ENCODE measurements at places on chromosomes 7 and 10.
A peak's percentile ranks its signal among the peaks of the same experiment; 100 is the strongest.

GRCh38 chr10:17023386-17024298 is 106.0 kb downstream of the CUBN start:
- DNase-seq = peak; percentile 70

DNA sequence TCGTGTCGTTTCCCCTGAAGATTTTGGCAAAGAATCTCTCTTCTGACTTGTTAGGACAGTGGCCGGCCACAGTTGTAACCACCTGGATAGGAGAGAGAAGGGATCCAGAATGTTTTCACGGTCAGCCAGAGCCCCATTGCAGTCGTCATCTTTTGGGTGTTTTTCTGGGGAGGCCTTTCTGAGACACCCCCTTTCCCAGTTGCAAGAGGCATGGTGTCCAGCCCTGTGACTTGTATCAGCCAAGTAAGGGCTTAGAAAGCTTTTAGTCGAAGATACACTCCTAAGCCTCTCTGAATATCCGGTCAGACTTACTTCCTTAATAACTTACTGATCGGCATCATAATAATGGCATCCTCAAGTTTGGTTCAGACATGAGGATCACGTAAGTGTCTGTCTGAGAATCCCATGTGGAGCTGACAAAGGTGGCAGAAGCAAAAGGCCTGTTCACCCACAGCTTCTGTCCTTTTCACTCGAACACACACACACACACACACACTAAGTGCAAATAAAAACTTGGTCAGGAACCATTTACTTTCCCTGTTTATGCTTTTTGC is 435.7 kb upstream of the GALNT17 start:
- no peak for DNase-seq

DNA sequence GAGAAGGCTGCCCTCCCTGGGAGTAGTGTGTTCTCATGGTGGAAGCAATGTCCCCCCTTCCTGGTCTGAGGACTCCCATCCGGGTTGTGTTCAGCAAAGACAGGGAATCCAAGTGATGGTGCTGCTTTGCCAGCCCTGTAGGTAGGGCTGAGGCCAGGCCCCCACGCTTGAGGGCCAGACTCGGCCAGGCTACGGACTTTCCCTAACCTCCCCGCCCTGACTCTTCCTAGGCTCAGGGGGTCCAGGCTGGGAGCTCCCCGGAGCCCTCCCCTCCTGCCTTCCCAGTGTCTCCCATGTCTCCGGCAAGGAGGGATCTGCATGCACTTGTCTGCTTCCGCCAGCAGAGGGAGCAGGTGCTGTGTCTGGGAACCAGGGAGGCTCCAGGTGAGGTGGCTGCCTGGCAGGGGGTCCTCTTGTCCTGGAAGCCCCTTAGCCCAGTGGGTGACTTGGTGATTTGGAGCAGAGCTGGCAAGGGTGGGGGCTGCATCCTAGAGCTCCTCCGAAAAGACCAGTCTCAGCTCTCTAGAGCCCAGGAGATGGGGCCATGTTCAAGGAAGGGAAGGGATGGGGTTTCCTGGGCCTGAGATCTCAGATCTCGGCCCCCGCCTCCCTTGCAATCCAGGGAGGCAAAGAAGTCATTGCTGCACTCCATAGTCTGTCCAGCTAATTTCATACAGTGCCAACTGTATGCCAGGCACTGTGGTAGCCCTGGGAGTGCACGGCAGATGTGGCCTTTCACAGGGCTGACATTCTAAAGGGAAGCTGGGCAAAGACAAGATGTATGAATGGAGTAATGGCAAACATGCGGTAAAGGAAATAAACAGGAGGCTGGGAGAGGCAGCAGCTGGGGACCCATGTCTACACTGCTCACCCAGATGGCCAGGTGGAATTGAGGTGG is 20.3 kb upstream of the SFRP5 start:
- DNase-seq = peak; percentile 80

DNA sequence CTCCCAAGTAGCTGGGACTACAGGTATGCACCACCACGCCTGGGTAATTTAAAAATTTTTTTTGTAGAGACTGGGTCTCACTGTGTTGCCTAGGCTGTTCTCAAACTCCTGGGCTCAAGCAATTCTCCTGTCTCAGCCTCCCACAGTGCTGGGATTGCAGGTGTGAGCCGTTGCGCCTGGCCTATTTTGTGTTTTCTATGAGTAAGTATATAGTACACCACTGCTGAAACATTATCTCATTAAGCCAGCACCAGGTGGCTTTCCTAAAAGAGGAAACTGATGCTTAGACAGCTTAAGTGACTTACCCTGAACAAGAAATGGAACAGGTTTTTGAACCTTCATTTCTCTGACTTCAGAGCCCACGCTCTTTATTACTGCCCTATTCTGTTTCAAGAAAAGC is 7.8 kb upstream of the PTPN12 start:
- no peak for DNase-seq

GRCh38 chr10:79179164-79179956 is 110.6 kb downstream of the ZMIZ1 start:
- DNase-seq = no peak

- no peak for DNase-seq
Observed at GRCh38 chr7:95736635-95737034, 35.7 kb upstream of the DYNC1I1 start.

DNA sequence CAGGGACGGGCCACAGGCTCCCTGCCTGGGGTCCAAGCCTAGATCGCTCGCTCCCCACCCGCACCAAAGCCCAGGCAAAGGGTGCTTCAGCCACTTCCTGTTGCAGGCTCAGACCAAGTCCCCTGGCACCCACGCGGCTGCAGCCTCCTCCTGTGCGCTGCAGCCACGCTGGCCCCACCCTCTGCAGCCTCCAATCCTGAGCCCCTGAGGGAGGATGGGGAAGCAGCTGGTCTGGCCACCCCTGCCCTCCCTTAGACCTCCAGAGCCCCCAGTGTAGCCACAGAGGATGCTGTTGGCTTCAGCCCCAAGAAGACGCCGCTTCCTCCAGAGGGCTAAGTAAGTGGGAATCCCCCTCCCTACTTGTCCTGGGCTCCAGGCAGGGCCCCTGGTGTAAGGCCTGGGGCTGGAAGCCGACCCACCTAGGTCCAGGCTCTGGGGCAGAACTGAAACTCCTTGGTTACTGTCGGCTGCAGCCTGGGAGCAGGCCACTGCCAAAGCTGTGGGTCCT is 9.4 kb downstream of the LIMK1 start:
- DNase-seq = peak; percentile 22

DNA sequence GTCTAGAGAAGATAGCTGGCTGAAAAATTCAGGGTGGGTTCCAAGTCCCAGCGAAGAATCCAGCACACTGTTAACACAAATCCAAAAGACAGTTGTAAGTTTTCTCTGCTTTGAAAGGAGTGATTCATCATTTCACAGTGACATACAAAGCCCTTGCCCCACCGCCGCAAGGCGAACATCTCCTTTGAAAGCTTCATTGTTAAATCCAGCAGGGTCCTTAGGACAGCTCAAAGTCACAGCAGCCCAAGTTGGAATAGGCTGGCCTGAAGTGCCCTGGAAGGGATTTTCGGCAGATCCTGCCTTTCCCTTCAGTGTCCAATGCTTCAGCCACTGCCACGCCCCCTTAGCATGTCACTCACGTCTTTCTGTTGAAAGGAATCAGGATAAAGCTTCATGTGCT is 526.1 kb downstream of the CALN1 start:
- DNase-seq = no peak

DNA sequence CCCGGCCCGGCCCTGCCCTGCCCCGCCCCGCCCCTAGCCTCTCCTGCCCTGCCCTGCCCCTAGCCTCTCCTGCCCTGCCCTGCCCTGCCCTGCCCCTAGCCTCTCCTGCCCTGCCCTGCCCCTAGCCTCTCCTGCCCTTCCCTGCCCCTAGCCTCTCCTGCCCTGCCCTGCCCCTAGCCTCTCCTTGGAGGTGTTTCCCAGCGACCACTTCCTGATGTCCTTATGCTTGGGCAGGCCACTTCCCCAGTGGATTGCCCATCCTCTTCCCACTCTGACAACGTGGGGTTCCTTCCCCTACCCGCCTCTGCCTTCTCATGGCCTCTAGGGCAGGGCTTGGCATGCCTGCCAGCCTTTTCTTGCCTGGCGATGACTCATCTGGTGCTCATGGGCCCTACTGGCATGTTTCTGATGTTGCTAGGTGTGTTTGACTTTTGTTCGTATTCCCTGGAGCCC is 21.2 kb downstream of the PRXL2A start:
- no peak for DNase-seq

- DNase-seq = no peak
Observed at GRCh38 chr10:36324831-36325230, 682.7 kb upstream of the FZD8 start.

DNA sequence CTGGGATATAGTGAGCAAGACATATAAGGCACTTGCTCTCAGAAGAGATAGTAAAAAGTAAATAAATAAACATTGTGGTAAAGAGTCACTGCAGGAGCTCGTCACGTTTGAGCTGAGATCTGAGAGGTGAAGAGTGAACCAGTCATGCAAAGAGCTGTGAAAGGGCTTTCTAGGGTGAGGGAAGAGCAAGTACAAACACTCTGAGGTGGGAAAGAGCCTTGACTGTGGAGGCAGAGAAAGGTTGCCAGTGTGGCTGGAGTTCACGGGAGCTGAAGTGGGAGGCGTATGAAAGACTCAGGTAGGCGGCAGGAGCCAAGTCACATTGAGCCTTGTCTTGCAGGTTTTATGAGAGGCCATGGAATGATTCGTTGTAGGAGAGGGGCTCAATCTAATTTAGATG is 141.0 kb downstream of the C1GALT1 start:
- DNase-seq = no peak

- no peak for DNase-seq
Observed at GRCh38 chr10:96655461-96656197, 64.7 kb downstream of the PIK3AP1 start.

DNA sequence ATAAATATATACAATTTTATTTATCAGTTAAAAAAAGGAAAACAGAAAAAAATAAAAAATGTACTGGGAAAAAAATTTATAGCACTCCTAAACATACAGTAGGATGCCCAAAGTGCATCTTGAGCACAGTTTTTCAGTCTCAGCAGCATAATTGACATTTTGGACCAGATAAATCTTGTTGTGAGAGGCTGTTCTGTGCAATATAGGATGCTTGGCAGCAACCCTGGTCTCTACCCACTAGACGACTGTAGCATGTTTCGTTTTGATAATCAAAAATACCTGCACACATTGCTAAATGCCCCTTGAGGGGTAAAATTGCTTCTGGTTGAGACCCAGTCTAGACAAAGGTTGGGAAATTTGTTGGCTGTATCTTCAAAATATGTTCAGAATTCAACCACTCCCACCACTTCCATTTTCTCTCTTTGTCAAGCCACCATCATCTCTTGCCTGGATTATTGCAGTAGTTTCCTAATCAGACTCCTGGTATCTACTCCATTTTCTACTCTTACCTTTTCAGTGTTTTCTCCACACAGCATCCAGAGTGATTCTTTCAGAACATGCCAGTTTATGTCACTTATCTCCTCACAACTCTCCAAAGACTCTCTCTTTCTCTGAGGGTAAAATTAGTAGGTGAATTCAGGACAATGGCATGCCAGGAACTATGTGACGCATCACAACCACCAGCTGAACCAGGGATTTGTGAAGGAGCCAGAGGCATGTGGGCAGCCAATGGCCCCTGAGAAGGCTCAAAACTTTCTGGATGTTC is 91.4 kb downstream of the GPR85 start:
- no peak for DNase-seq

- no peak for DNase-seq
Observed at GRCh38 chr7:141674171-141674671, 27.7 kb downstream of the DENND11 start.

GRCh38 chr7:6613706-6614105 is 1.7 kb upstream of the ZNF853 start:
- no peak for DNase-seq

GRCh38 chr10:123642293-123642692 is 23.9 kb upstream of the GPR26 start:
- no peak for DNase-seq

GRCh38 chr7:50676079-50676478 is 106.6 kb downstream of the GRB10 start:
- DNase-seq = no peak

- DNase-seq = no peak
Observed at GRCh38 chr7:98217623-98218582, 6.7 kb downstream of the BHLHA15 start.

- DNase-seq = peak; percentile 67
Observed at GRCh38 chr10:21526188-21526859, 842 bp upstream of the SKIDA1 start.

DNA sequence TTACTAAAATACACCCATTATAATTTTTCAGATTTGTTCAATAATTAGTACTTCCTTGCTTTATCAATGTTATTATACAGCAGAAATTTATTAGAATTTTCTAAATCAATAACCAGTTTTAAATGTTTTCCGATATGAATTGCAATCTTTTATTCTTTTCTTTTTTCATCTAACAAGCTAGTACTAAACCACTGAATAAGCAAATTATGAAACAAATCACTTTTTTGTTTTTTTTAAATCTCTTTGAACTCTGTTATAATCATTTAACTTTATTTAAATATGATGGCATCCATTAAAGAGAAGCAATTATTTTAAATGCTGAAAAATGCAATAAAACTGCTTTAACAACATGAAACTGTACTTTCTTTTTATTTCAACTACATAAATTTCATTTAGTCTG is 59.7 kb downstream of the HYCC1 start:
- no peak for DNase-seq

GRCh38 chr10:14450041-14450491 is 119.3 kb upstream of the FRMD4A start:
- no peak for DNase-seq

DNA sequence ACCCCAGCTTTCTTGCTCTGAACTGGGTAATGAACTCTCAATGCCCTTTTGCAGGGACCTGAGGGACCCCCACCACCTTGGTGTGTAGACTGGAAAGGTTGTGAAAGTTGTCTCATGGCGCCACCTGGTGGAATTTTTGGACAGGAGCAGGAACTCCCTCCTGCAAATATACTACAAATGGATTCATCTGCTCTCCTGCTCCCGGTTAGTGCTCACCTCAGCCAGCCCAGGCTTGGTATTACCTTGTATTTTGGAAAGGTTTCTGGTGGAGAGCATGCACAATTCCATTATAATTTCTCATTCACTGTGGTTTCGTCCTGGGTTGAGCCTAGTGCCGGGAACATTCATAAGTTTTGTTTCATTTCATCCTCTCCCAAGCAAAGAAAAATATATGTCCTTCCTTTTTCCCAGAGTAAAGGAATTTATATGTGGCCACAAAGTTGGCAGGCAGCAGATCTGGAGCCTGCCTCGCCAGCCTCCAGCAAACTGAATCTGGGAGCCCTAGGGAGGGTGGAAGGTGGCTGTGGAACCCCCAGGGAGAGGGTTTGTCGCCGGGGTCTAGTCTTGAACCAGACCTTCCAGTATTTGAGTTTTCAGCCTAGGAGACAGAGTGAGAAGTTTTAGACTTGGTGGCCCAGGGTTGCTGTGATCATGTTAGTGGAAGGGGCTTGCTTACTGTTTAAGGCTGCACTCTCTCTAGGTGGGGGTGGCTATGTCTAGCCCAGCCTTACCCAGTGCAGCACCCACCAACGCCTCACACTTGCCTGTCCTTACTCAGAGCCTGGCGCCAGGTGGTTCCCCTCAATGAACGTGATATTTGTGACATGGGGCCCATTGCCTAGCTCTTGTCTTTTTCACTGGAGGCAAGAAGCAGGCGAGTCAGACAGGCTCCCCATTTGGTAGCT is 9.5 kb downstream of the FAM241B start:
- peak; percentile 70 for DNase-seq

- no peak for DNase-seq
Observed at GRCh38 chr10:29895456-29895855, 163.9 kb downstream of the JCAD start.
